Activated effector memory CD4-positive, alpha-beta T cell treated with Interleukin-2 at 50 U/mL for 16 hours (primary cell): ENCODE measurements at places on chromosomes 2 and 18.

DNA sequence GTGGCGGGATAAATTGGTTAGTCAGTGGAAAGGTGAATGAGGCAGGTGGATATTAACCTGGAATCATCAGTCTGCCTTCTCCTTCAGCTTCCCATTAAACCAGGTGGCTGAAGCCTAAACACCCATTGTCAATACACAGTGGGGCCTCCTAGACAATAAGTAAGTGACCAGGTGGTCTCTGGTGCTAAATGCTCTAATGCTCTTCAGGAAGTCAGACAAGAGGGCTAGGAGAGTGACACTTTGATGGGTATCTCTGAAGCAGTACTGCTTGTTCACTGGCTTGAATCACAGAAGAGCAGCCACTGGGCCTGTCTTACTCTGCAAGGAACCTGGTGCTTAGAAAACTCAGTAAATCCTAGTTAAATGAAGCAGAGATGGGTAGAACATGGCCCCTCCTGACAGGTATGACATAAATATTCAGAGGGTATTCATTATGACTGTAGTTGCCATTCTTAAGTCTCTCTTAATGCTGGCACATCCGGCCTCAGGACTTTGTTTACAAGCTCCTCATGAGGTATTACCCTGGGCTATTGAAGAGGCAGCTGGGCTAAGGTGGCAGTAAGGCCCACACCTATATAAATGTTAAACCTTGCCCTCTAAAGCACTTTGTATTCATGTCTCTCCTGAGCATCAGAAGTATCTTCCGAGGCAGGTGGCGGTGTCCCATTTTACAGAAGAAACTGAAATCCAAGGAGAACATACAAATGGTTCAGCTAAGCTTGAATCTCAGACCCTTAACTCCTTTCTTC lies 104.9 kb downstream of the NCK2 start:
- DNase-seq = no peak

DNA sequence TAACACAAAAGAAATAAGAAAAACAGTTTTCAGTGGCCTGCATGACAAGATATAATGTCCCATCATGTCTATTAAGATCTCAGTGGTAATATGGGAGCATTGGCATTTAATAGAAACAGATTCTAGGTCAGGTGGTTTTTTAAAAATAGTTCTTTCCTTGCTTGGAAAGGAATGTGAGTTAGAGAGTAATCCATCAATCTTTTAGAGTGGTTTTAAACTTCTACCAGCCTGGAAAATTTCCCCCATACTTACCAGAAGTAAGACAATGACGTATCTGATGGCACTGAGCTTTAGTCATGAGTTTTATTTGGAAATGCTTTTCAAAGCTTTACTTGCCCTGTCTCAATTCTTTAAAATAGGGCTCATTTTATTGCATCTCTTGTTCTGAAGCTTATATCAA lies 441.7 kb upstream of the SMIM21 start:
- DNase-seq = no peak

DNA sequence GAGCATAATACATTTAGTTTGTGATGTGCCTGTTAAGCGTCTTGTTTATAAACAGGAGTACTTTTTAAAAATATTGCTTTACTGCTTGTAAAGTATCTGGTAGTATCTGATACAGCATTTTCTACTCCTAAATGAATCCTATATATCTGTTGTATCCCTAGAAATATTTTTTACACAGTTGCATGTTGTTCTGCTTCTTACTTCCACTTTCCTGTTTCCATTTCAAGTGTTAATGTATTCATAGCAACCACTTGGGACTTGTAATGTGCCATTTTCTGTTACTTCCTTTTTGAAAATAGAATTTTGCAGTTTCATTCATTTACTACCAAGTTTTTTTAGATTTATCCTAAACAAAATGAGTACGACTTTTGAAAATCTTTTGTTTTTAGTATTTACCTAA lies 24.9 kb downstream of the CCNT2 start:
- no peak for DNase-seq

- DNase-seq = no peak
These were observed 46.3 kb downstream of the ANKMY1 start for GRCh38 chr2:240511351-240512108.

- DNase-seq = no peak
These were observed 370.7 kb upstream of the MEX3C start for GRCh38 chr18:51568151-51568550.

- no peak for DNase-seq
These were observed 588.2 kb downstream of the IRS1 start for GRCh38 chr2:226211439-226211838.

- no peak for DNase-seq
These were observed 64.9 kb downstream of the C1D start for GRCh38 chr2:67997903-67998302.

GRCh38 chr18:70296289-70296688 lies 7.4 kb downstream of the SOCS6 start:
- no peak for DNase-seq

GRCh38 chr2:48795065-48795464 lies 39.5 kb upstream of the LHCGR start:
- no peak for DNase-seq

- DNase-seq = no peak
These were observed 28.8 kb downstream of the SDC1 start for GRCh38 chr2:20196053-20196656.

DNA sequence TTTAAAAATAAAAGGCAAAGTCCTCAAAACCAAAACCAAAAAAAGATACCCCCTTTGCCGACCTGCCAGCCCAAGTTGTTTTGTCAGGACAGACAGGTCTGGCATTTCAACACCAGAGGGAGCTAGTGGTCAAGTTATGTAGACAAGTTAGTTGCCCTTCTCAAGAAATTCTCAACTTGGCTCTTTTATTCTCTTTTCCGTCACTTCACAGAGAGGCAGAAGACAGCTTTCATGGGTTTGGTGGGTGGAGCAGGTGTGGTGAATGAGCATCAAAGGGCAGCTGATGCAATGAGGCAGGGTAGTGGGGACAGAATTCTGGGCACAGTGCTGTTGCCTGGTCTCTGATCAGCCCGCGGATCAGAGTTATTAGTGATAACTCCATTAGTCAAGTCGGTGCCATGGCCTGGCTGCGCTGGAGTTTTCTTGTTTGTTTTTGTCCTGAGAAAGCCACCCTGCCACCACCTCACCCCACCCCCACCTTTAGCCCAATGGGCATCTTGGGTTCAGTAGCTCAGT lies 303.7 kb upstream of the EPAS1 start:
- DNase-seq = peak; percentile 12
